Activated effector memory CD4-positive, alpha-beta T cell treated with Interleukin-2 at 50 U/mL for 16 hours (primary cell): ENCODE measurements at places on chromosomes 3 and 15.

GRCh38 chr15:27244047-27244446, 273.1 kb downstream of the GABRG3 start:
- DNase-seq: no peak

- DNase-seq: no peak
Observed at GRCh38 chr3:57126244-57126643, 38.9 kb downstream of the IL17RD start.

DNA sequence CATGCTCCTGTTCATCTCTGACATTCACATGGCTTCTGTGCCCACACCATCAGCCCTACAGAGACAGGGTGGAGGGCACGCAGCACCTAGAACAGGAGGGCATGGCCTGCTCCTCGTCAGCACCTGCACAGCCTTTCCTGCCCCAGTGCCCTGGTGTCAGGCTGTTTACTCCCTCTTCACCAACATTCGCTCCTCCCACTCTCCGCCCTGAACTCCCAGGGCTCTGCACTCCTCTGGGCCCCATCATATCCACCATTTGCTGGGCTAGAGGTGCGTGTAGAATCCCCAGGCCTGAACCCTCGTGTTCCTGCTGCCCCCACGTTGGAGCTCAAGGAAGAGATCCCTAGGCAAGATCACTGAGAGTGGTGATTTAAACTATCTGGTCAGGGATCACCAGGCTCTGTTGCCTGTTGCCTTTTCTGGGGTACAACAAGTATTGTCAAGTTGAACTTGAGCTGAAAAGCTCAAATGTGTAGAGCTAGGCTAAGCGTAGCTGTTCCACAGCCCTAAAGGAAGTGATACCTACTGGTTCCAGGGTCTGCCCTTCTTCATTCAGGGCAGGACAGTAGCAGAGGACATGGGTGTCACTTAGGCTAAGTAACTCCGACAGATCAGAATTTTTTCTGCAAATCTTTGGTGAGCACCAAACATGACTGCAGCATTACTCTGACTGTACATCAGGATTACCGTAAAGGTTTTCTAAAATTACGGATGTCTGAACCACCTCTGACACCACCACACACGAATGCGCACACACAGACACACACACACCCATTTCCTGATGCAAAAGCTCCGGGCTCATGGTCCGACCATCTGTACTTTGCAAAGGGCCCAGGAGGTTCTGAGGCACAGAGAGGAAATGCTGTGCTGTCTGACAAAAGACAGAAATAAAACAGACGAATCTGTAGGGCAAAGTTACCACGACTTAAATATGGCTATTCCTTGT, 43.7 kb upstream of the GNB5 start:
- peak; percentile 14 for DNase-seq

- DNase-seq: no peak
Observed at GRCh38 chr3:74000725-74001124, 376.0 kb upstream of the PDZRN3 start.

- no peak for DNase-seq
Observed at GRCh38 chr3:120081719-120082118, 12.5 kb downstream of the GSK3B start.

GRCh38 chr3:171986176-171986575, 53.2 kb upstream of the FNDC3B start:
- DNase-seq: no peak

GRCh38 chr15:77415450-77416147, 4.3 kb downstream of the PEAK1 start:
- DNase-seq: no peak
